GDM1 (cell line): ENCODE measurements at places on chromosomes 3 and 15.

GRCh38 chr3:126664591-126665214, 9.8 kb upstream of the TXNRD3 start:
- no peak for DNase-seq

DNA sequence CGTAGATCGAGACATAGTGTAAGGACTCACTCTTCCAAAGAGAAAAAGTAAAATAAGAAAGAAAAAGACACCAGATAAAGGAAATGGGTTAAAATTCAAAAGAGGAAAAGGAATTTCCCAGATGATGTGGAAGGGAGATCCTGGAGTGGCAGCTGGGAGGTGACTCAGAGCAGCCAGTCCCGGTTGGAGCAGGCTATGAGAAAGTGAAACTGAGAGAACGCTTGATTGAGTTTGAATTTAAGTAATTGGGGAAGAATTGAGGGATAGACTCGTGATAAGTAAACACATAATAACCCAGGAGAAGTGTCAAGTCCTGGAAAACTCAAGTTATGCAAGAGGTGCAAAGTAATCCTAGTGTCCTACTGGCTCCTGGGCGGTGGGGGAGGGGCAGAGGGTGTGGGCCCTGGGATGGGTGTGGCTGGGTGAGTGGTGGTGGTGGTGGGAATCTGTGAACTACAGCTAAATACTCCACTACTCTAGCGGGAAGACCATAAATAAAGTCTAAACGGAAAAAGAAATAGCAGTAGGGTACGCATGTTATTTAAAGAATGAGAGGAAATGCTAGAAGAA, 1.2 kb downstream of the PRR20G start:
- no peak for DNase-seq

GRCh38 chr3:188284455-188285212, 130.7 kb downstream of the LPP start:
- DNase-seq, result no peak

DNA sequence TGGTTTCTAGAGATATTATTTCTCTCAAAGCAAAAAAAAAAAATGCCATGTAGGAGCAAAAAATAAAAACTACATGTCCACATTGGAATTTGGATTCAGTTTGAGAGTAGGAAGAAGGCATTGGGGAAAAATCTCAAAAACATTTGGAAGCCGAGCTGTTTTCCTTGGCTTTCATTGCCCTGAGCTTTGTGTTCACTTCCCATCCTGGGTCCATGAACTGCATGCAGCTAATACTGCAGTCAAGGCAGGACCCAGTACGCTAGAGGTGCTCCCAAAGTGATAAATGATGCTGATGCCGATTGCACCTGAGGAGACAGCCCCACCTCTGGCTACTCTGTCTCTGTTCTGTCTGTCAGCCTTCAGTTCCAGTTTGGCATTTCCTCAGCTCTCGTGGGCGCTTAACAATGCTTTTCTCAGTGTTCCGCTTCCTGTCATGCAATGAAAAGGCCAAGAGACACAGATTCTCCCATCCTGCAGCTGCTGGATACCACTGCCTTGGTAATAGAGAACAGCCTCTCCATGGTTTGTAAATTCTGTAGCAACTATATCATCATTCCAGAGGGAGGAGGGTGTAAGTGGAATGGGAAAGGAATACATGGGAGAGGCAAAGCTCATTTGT, 181.8 kb downstream of the RYR3 start:
- DNase-seq, result no peak

GRCh38 chr3:54533856-54534255, 394.0 kb downstream of the LRTM1 start:
- no peak for DNase-seq

GRCh38 chr15:89095073-89095472, 6.8 kb downstream of the ABHD2 start:
- DNase-seq, result no peak

DNA sequence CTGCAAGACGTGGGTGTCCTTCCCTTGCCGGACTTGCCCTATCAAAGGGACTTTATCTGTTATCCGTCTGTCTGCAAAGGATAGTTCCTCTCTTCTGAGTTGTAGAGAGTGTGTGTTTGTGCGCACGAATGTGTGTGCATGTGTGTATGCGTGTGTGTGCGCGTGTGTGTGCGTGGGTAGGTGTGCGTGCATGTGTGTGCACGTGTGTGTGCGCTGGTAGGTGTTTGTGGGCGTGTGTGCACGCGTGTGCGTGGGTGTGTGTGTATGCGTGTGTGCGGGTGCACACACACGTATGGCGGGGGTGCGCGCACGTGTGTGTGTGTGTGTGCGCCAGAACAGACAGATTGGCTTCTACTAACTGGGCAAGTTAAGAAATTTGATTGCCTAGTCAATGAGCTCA, 4.1 kb upstream of the BMF start:
- DNase-seq, result no peak

- peak; percentile 36 for DNase-seq
Measured at GRCh38 chr3:193970773-193971206, 165.2 kb upstream of the HES1 start.

DNA sequence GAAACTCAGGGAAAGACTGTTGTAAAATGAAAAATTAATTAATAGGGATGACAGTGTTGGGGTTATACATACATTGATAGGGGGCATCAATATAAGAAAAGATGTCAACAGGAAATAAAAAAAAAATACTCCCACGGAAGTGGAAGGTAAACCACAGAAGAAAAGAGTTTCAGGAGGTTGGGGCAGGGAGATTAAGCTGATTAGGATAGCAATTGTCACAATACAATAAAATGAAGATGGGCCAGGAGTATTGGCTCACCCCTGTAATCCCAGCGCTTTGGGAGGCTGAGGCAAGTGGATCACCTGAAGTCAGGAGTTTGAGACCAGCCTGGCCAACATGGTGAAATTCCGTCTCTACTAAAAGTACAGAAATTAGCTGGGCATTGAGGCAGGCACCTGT, 536.1 kb downstream of the AGBL1 start:
- DNase-seq, result no peak

- DNase-seq, result no peak
Measured at GRCh38 chr3:176428552-176428951, 768.7 kb downstream of the TBL1XR1 start.

GRCh38 chr3:171508676-171509075, 48.5 kb upstream of the TNIK start:
- no peak for DNase-seq

DNA sequence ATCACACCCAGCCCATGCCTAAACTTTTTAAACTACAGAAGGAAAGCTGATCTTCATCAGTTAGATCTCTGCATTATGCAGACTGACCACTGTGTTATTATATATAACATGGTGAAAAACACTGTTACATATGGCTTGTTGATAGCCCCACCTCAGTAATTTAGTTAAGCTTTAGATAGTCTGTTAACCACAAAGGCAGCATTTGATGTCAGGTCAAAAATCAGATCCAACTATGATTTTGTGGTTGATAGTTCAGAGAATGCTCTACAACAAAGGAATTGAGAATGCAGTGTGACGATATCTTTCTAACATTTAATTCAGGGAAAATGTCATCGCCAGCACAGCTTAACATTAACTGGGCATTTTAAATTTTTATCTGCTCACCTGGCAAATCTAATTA, 37.7 kb upstream of the LMOD3 start:
- DNase-seq, result no peak

DNA sequence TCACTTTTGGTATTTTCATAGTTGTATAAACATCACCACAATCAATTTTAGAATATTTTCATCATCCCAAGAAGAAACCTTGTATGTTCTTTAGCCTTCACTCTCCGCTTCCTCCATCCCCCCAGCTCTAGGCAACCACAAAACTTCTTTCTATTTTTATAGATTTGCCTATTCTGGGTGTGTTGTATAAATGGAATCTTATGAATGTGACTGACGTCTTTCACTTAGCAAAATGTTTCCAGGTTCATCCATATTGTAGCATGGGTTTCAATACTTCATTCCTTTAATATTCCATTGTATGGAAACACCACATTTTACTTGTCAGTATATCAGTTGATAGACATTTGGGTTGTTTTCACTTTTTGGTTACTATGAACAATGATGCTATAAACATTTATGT, 335.8 kb upstream of the GOLIM4 start:
- no peak for DNase-seq

GRCh38 chr3:127042634-127043033, 59.7 kb downstream of the PLXNA1 start:
- no peak for DNase-seq

- no peak for DNase-seq
Measured at GRCh38 chr3:27360113-27361078, 8.8 kb downstream of the NEK10 start.

GRCh38 chr3:100402256-100402655, 917 bp downstream of the LNP1 start:
- no peak for DNase-seq

- DNase-seq, result no peak
Measured at GRCh38 chr15:65285291-65286068, 1.2 kb downstream of the PARP16 start.

GRCh38 chr3:111761309-111761795, 97.7 kb upstream of the PHLDB2 start:
- DNase-seq, result no peak

DNA sequence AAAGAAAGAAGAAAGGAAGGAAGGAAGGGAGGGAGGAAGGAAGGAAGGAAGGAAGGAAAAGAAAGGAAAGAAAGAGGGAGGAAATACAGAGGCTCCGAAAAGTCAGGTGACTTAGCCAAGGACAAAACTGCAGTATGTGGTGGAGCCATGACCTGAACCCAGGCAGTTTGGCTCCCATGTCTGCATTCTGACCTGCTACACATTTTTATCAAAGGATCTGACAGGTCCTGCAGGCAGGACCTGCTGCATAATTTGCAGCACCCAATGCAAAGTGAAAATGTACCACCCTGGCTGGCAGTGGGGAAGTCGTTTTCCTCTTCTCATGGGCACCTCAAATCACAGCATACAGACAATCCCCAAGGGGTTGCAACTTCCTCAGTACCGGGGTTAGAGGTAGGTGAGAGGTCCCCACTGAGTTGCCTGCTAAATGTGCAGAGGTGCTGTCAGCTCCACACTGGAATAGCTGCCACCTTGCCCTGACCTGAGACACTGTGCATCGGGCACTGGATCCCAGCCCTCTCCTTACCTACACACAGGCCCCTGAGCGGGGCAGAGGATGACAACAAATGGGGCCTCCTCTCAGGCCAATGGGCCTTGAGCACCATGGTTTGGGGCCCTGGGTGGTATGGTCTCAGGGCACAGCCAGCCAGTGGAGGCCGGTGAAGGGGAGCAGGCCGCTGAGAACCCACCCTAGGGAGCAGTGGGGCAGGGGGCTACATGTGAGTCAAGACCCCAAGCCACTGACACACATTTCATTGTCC, 175.1 kb downstream of the SHQ1 start:
- no peak for DNase-seq

- no peak for DNase-seq
Measured at GRCh38 chr3:29544701-29545363, 264.0 kb downstream of the RBMS3 start.

DNA sequence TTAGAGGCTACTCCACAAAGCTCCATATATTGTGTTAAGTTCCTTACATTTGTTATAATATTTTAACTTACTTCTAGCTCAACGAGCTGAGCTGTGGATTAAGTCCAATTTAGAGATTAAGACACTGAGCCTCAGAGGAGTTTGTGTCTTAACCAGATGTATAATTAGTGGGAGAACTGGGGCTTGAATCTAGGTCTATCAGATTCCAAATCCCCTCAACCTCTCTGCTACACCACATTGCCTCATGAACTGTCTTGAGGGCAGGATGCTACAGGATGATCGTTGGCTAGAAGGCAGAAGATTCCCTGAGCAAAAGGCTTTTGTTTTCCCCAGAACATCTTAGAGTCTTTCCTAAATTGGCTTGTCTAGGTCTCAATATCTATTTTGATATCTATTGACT, 890.8 kb downstream of the NAALADL2 start:
- DNase-seq, result no peak

- peak; percentile 50 for DNase-seq
Measured at GRCh38 chr3:134294302-134295280, 43.9 kb upstream of the RYK start.

- no peak for DNase-seq
Measured at GRCh38 chr3:94336046-94336753, 273.3 kb downstream of the NSUN3 start.

DNA sequence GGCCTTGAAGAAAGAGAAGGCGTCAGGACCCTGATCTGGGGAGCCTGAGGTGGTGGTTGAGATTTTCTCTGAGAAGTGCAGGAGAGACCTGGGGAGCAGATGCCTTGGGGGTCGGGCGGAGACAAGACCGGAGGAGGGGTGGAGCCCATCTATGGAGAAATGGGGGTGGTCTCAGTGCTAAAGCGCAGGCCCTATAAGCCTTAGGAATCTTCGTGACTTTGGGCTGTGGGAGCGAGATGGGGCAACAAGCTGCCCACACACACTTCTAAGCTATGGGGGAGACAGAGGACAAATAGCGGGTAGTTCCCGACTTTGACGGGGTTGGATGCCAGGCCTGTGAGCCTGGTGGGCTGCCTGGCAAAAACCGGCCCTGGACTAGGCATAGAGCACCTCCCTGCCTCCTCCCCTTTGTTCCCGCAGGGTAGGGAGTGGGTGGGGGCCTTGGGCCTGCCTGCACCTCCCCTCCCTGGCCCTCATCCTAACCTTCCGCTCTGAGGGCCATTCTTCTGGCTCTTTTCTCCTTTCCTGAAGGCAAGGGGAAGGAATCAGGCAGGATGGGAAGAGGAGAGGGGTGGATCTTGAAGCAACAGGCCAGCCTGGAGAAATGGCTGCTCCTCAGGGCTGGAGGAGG, 880 bp downstream of the NISCH start:
- DNase-seq, result no peak

DNA sequence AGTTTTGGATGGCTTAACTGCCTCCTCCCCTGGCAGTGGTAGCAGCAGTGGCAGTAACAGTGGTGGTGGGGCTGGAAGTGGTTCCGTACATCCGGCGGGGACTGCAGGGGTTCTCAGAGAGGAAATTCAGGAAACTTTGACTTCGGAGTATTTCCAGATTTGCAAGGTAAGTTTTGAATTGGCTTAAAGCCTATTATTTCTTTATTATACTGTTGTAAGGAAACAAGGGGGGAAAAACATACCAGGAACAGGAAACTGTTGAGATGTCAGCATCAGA, 1.5 kb downstream of the STXBP5L start:
- no peak for DNase-seq

GRCh38 chr15:69149803-69150202, 10.6 kb upstream of the GLCE start:
- DNase-seq, result no peak

- no peak for DNase-seq
Measured at GRCh38 chr3:35184775-35185174, 454.6 kb upstream of the ARPP21 start.

GRCh38 chr15:95293456-95294031, 1037.0 kb upstream of the NR2F2 start:
- no peak for DNase-seq

DNA sequence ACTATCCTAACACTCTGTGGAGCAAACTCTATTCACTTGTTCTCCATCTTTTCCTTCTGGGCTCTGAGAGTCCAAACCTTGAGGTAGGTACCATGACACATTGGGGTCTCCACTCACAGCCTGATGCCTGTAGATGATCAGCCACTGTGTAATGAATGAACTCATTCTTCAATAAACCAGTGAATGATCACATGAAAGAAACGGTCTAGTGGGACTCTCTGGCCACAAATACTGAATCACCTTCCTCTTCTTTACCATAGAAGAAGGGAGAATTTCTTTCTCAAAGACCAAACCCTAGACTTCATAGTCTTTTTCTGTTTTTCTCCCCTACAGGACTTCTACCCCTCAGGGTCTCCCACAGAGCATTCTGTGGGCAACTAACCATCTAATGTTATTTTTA, 20.5 kb upstream of the ABHD2 start:
- DNase-seq, result no peak
